Cortex of kidney (tissue), 1 donor: ENCODE measurements at places on chromosomes 5 and 9.

- DNase-seq = no peak
Observed at GRCh38 chr9:77455312-77455927, 192.7 kb downstream of the GNA14 start.

DNA sequence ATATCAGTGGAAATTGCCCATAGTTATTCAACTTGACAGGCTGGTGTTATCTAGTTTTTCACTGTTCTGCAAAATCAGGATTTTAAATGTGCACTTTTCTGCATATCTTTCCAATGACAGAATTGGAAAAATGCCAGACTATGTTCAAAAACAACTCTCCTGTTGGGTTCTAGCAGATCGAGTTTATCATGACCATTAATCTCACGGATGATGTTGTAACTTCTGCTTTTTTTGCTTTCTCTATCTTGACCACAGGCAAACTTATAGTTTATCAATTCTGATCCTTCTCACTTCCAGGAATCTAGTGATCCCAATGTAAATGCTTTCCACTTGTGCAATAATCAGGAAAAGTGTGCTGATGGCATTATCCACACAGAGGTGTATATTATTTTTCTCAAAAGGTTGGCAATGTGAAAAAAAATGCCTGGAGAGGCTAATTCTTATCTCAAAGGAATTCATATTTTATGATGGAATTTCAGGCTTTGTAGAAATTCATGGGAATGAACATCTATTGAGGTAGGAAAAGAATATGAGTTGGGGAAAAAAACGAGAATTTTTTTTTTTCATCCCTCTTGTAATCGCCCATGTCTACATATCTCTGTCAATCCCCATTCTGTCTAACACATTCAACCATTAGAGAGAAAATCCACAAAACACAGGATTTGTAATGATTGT is 73.6 kb upstream of the DAB2 start:
- no peak for DNase-seq

DNA sequence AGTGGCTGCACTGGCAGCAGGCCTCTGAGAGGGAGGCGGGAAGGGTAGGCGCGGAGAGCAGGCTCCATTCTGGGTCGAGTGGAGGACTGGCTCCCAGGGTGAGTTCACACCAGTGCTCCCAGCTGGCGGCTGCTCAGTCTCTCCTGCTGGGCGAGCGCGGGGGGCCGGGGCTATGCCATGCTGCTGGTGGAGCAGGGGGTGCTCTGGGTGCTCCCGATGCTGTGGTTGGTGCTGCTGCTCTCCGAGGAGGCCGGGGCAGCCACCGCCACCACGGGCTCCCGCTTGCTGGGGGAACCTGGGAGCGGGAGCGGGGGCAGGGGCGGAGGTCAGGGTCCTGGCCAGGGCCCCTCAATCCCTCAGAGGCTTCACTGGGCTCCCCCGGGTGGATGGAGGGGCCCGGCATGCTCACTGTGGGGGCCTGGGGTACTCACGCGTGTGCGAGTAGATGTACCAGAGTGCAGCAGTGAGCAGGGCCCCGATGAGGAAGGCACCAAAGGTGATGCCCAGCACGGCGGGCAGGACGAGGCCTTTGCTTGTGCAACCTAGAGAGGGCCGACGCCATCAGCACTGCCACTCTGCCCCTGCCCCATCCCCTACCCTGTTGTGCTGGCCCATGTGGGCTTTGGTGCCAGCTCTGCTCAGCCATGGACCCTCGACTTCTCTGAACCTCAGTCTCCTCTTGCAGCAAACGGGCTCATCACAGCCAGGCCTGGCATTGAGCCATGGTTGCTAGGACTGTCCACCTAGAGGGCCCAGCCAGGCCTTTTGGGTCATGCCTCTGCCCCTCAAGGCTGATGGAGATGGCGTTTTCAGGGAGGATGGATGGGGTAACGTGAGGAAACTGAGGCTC is 13.1 kb downstream of the FPGS start:
- DNase-seq = no peak

GRCh38 chr5:58988938-58989337 is 406.1 kb downstream of the RAB3C start:
- DNase-seq = no peak

DNA sequence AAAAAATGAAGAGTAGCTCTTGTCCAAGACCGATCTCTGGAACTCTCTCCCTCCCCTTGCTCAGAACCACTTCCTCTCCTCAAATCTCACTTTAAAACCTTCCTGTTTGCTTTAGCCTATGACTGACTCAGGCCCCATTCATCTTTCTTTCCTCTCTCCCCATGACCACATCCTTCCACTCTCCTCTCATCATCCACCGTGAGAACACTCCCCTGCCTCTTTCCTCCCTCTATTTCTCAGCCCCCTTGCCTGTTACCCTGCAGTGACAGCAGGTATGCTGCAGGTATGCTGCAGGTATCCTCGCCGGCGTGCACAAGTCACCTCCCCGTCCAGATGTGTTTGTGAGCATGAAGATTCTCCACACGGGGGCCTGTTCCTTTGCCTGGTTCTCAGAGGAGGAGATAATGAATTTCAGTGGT is 505.3 kb downstream of the CCDC171 start:
- DNase-seq = no peak

DNA sequence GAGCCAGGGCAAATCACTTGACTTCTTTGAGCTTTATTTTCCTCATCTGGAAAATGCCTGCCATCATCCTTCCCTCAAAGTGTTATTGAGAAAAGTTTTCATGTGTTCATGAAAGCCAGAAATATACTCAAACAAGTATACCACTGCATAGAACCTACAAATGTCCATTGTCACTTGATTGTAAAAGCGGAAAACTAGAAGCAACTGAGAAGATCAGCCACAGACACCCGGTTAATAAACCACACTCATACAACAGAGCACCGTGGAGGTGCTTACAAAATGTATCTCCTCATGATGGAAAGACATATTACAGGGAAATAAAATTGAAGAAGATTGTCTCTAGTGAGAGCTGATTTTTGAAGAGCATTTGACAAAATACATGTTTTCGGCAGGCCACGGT is 117.2 kb upstream of the MSX2 start:
- DNase-seq = no peak

- DNase-seq = no peak
Observed at GRCh38 chr5:116308391-116308790, 223.6 kb downstream of the COMMD10 start.

DNA sequence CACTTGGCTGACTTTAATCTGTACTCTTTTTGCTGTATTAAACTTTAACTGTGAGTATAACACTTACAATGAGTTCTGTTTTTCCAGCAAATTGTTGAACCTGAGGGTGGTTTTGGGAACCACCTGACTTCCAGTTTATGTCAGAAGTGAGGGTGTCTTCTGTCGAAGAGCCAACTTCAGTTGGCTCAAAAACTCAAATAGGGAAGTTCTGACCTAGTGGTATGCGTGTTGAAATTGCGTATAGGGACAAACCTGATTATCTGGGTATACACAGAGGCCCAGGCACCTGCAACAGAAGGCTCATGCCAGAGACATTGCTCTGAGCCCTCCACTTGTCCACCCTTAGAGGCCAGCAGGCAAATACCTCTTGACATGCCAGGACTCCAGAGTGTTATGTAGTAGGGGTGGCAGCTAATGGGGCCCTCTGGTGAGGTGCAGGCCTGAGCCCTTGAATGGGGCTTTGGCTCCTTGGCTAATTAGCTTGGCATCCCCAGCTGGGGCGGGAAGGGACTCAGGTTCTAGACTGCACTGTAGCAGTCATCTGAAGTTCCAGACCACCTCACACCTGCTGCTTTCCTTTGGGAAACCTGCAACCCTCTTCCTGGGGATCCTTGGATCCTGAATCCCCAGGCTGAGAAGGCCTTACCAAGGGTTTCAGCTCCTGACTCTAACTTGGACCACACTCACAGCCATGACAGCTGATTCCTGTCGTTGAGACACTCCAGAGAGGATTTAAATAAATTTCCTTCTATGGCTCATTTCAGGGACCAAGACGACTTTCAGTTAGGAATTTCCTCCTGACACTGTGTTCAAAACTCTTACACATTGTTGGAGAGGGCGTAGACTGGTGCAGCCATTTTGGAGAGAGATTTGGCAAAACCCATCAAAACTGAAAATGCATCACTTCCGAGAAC is 189.6 kb downstream of the HSPA4 start:
- no peak for DNase-seq

- no peak for DNase-seq
Observed at GRCh38 chr5:180350711-180351465, 2.2 kb downstream of the GFPT2 start.

DNA sequence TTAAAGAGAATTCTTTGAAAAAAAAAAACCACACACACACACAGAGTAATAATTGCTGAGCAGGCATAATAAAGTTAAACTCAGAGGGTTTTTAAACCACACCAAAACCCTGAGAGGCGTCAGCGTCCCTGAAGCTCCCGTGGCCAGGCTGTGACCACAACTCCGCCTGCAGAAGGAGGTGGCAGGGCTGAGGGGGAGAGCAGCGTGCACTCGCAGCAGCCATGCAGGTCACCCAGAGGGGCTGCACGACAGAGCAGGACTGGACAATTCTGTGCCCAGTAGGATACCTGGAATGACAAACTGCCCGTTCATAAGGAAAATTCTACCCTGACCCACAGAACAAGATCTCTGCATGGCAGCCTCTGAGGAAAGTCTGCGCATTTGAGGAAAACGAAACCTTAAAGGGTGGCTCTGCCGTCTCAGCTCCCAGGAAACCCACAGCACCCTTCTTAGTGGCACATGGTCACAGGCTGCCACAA is 44.0 kb downstream of the ROR2 start:
- no peak for DNase-seq

DNA sequence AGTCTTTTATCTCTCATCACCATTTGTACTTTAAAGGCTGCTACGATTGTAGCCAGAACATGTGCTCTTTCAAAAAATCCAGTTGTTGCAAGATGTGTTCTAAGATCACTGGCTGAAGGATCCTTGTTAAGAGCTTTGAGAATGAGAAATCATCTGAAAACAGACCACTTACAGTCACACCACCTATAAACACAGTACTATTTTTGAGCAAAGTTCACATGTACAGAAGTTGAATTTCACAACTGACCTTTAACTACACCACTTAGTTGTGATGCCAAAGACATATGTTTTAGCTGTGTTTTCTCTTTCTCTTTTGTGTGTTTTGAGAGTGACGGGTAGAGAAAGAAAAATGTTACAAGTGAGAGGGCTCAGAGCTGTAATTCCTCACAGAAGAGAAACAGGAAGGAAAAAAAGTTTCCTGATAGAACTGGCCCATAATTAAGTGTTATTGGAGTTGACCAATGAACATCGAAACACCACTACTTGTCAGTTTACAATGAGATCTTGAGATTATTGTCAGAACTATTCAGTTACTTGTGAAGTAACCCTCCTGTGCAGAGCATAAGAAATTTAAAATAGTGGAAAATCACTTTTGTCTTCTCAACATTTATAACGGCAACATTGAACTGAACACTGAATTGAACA is 245.4 kb downstream of the MLLT3 start:
- DNase-seq = no peak

- no peak for DNase-seq
Observed at GRCh38 chr5:142055301-142055700, 42.5 kb upstream of the GNPDA1 start.
